ENCODE measurements at places on chromosomes 1 and 21.

DNA sequence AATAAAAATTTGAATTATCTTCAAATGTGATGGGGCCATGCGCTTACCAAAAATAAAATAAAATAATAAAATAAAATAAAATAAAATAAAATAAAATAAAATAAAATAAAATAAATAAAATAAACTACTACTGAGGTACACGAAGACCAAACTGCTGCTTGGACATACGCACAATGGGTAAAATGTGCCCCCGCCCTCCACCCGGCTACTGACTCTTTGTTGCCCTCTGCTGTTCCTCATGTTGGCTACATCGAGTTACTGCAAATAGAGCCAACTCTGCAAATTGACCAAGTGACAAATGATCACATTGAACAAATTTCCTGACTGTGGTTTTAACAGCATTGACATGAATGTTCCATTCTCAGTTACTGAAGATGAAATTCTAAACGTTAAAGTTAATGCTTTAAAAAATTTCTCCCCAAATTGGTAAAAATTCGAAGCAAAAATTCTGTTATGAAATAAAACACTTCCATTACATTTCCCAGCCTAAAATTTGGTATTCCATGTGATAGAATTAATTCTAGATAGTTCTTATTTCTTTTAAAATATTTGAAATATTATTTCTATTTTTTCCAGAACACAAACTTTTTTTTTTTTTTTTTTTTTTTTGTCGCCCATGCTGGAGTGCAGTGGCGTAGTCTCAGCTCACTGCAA is 18.8 kb upstream of the MAP1LC3C start:
- DNase-seq, result no peak

DNA sequence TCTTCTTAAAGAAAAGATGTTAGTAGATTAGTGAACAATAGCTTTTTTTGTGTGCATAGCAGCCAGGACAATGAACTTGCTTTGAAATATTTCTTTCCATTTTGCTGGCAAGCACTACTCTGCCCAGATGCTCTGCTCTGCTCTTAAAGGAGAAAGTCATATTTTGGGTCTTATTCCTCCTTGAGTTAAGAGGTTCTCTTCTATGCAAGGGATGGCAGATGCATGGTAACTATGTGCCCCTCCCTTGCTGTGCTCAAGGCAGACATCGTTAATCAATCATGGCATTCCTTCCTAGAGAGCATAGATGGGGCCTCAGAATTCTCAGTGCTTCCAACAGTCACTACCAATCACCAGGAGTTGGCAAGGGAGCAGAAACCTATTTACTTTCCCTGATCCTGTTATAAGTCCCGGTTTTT is 27.6 kb downstream of the NIPAL3 start:
- no peak for DNase-seq

DNA sequence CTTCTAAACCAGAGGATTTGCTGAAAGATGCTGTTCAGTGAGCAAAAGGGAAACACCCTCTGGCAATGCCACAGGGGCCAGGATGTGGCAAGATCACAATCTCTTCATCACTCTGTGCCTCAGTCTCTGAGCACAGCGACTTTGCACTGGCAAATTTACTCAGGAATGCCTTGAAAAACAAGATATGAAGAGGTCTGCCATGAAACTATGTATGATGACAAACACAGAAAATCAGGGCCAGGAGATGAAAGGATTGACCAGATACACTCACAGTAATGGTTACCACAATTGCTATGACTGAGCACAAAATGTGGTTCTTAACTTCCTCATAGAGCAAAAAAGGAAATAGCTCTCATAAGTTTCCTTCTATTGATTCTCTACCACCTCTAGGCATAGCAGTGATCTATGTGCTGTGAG is 5.8 kb downstream of the TTC13 start:
- DNase-seq, result no peak

- no peak for DNase-seq
These were observed 14.7 kb downstream of the PRDM15 start for GRCh38 chr21:41864311-41865001.

DNA sequence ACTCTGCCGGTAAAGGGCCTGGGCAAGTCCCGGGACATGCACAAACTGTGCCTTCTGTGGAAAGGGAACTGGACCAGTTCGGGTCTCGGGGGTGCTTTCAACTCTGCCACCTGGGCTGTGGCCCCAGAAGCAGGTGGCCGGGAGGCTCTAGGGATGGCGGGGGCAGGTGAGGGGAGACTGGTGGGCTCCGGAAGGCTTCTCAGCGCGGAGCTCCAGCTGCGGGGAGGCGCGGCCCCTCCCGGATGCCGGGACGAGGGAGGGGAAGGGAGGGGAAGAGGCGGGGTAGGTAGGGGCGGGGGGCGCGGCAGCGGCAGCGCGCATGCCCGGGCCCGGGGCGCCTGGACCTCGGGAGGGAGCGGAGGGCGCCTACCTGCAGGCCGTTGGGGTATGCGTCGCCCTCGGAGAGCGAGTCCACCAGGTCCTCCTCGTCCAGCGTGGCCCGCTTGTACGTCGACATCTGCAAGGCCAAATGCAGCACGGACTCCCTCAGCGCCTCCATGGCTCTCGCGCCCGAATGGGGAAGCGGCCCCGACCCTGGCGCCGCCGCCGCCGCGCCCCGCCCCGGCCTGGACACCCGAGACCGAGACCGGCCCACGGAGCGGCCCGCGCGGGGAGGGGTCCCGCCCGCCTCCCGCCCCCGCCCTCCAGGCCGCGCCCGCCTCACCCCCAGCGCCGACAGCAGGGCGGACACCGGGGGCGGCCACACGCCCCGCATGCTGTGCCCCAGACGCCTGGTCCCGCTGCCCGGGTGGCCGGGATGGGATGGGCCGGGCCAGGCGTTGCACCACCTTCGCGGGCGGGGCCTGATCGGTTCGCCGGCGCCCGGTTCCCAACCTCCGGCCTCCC is at the start of gene ECE1:
TSS of gene ECE1 (minus strand) at position 764 of the 846 bp plus-strand sequence. CDS start at position 715, 49 bp downstream.
- peak; percentile 20 for DNase-seq

DNA sequence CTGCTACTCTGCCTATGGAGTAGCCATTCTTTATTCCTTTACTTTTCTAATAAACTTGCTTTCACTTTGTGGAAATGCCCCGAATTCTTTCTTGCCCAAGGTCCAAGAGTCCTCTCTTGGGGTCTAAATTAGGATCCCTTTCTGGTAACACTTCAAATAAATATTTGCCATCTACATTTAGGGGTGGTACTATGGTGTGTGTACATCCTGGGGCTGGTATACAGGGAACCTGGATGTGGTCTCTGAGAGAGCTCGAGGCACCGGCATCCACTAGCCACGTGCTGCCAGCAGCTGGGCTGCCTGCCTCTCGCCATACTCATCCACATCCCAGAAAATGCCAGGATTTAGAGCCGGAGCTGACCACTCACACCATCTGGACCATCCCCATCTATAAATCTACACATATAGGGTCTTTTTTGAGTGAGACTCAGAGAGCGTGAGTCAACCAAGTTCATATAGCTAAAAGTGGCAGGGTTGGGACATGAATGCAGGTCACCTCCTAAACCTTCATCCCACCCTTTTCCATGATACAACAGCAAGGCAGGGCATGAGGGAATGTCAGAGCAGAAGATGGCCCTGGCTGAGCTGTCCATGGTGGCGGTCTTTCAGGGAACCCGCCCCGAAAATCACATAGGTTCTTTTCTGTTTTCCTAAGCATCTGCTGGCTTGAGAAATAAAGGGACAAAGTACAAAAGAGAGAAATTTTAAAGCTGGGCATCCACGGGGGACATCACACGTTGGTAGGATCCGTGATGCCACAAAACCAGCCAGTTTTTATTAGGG is 76.6 kb upstream of the F3 start:
- no peak for DNase-seq

GRCh38 chr1:154223621-154224020 is 2.9 kb downstream of the UBAP2L start:
- DNase-seq, result no peak

- DNase-seq, result no peak
These were observed 31.2 kb downstream of the CHD1L start for GRCh38 chr1:147273409-147274336.

GRCh38 chr1:118812555-118812954 is 175.6 kb downstream of the TBX15 start:
- DNase-seq, result no peak

GRCh38 chr1:235938709-235939479 is 72.2 kb upstream of the LYST start:
- no peak for DNase-seq

- DNase-seq, result no peak
These were observed 15.7 kb downstream of the VCAM1 start for GRCh38 chr1:100735244-100735643.

DNA sequence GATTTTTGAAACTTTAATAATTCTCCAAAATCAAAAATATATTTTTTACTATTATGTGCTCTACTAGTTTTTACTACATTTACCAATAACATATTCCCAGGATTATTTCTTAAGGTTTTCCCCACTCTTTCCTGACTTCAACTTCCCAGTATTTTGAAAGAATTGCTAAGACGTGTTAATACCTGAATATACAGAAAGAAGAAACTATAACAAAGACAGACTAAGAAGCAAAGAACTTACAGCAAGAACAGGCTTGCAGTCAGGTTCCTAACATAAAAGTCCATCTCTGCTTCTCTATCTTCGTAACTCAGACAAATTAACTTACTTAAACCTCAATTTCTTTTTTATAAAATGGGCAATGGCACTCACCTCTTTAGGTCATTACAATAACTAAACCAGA is 63.2 kb downstream of the SRSF11 start:
- no peak for DNase-seq

DNA sequence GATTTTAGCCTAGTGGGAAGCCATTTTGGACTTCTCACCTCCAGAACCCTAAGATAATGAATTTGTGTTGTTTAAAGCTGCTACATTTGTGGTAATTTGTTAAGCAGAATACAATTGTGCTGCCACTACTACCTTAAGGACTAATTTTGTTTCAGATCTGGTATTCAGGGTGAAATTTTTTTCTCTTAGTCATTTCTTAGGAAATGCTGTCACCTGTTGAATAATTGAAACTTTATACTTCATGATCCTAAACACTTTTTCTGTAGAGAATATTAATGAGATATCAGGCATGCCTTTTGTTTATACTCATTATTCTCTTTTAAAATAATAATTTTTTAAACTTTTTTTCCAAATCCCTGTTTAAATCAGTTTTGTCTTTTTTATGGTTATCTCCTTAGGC is 246.8 kb downstream of the TGFB2 start:
- DNase-seq, result no peak

- DNase-seq, result no peak
These were observed 57.8 kb upstream of the BCAR3 start for GRCh38 chr1:93739472-93739871.

DNA sequence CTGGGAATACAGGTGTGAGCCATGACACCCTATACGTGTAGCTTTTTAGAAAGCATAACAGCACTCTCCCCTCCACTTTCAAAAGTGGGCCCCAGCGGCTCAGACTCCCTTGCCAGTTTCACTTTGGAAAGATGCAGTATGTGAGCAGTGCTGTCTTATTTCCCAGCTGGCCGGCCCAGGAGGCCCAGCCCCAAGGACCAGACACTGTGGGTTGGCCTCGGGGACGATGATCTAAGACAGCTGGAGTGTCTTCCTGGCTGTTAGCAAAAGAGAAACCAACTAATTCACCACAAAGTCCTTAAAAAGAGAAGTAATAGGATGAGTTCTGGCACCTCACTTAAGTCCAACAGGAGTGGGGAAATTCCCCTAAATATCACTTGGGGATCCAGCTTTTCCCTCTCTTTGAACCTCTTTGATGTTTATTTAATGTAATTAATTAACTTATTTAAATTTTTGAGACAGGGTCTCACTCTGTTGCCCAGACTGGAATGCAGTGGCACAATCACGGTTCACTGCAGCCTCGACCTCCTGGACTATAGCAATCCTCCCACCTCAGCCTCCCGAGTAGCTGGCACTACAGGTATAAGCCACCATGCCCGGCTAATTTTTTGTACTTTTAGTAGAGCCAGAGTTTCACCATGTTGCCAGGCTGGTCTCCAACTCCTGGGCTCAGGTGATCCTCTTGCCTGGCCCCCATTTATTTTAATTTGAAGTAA is 17.6 kb upstream of the CLIC4 start:
- no peak for DNase-seq

DNA sequence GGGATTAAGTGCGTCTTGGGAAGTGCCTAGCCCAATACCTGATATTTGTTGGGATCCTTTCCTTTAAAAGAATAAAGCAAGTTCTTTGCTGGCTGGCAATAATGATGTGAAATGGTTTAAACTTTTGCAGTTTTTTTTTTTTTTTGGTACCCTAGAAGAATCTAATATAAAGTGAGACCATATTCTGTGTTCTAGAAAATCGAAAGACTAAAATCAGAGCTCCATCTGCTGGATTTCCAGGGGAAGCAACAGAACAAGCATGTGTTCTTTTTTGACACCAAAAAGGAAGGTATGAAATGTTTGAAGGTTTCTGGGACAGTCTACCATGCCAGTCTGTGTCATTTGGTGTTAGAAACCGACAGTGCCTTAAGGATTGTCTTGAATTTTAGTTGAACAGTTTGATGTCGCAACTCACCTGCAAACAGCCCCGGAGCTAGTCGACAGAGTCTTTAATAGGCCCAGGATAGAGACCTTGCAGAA is 6.4 kb downstream of the UTP11 start:
- no peak for DNase-seq

GRCh38 chr1:115710859-115711624 is 57.5 kb downstream of the CASQ2 start:
- DNase-seq, result no peak

- no peak for DNase-seq
These were observed 256.4 kb downstream of the KCNJ6 start for GRCh38 chr21:37659874-37660273.

DNA sequence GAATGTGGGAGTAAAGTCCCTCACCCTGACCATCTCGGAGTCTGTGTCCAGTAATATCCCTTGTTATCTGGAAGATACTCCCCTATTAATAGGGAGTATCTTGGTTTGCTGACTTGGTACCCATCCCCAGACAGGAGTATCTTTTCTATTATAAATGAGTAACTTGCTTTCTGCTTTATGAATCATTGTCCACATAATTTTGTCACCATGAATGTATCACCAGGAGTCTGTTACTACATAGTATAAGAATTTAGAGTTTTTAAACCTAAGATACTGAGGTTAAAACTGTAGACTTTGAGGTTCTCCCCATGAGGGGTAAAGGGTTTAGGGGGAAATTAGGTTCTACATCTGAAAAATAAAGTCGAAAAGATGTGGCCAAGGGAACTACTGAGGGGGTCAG is 175.6 kb downstream of the FCRL5 start:
- DNase-seq, result no peak

DNA sequence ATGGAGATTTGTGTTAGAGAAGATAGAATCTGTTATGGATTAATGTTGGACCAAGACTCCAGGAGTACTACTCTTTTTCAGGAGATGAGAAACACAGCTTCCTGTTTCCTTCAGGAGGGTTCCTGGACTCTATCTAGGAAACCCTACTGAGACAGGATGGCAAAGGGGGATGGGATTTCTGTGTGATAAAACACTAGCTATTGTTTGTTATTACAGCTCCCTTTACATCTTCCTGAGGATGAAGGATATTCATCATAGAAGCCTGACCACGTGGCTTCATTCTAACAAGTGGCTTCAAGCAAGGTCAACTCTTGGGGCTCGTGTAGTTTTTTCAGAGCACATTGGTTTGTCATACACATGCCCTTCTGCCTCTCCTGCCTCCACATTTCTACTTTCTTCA is 33.3 kb downstream of the RGL1 start:
- DNase-seq, result no peak
